ENCODE measurements at places on chromosomes 16 and 17.

- peak; percentile 92 for DNase-seq
Measured at GRCh38 chr16:19595043-19595767, 39.7 kb downstream of the VPS35L start.

- DNase-seq = no peak
Measured at GRCh38 chr16:85249418-85250146, 137.3 kb upstream of the CIBAR2 start.

DNA sequence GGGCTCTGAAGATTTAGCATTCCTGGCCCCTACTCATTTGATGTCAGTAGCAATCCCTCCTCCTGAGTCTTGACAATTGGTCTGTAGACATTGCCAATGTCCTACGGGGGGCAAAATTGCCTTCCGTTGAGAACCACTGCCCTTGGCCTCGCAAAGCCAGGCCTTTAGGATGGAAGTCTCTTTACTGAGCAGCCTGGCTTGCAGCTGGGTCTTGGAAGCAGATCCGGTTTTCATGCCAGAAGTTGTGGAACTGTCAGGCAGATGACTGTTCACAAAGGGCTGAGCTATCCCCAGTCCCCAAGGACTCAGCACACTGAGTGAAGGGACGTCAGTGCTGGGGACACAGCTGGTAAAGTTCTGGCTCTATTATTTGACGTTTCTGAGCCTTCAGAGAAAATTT is 83.2 kb downstream of the WSCD1 start:
- no peak for DNase-seq

GRCh38 chr16:31354394-31355291 is at the start of gene ITGAX:
Gene ITGAX (plus strand): TSS chr16:31355176. CDS start chr16:31355255, 79 bp downstream.
- peak; percentile 55 for DNase-seq

- DNase-seq = peak; percentile 89
Measured at GRCh38 chr17:29613352-29613837, 9.3 kb downstream of the CORO6 start.

- peak; percentile 22 for DNase-seq
Measured at GRCh38 chr17:82924812-82925211, 85.0 kb upstream of the ZNF750 start.

DNA sequence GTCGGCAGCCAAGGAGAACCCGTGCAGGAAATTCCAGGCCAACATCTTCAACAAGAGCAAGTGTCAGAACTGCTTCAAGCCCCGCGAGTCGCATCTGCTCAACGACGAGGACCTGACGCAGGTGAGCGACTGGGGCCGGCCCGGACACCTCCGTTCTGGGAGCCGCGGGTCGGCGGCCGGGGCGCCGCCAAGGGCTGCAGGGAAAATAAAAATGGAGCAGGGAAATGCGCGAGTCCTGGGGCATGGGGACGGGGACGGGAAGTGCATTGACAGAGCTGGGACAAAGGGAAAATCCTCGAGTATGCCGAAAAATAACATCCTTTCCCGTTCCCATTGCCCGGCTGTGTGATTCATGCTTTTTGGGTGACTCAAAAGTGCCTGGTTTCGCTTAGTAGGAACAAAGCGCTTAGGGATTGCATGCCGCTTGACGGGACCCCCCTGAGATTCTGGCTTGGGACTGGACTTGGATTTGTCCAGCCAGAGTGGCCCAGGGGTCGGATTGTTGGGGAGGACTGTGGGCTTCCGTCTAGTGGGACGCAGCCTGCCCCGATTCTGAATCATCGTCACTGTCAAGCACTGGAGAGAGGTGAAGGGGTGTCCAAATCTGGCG is 699 bp downstream of the MPRIP start:
- peak; percentile 61 for DNase-seq

DNA sequence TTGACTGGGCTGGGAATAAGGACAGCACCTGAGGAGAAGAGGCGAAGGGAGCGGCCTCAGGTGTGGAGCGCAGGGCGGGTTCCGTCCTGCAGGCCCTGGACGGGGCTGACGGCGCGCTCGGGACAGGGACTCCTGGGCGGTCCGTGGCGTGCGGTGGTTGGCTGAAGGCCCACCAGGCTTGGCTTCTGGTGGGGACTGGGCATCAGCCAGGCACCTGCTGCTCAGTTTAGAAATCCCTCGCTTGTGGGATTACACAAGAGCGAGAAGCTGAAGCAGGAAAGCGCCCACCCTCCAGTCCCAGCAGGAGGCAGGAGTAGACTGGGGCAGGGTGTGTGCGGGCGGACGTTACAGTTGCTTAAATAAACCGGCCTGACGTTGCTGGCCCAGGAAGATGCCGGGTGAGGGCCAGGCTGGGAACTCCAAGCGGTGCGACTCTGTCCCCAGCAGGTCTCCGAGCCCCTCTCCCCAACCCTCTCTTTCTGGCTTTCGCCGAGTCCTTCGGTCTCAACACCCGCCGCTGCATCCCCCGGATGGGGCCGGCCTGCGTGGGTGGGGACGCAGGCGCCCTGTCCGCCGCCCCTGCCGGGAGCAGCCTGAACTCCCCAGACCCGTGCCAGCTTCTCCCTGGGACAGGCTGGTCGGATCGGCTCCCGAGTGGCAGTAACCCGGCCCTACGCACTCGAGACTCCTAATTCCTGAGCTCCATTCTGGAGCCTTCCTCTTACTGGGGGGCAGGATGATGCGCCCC is 639 bp downstream of the MIF4GD start:
- peak; percentile 81 for DNase-seq

DNA sequence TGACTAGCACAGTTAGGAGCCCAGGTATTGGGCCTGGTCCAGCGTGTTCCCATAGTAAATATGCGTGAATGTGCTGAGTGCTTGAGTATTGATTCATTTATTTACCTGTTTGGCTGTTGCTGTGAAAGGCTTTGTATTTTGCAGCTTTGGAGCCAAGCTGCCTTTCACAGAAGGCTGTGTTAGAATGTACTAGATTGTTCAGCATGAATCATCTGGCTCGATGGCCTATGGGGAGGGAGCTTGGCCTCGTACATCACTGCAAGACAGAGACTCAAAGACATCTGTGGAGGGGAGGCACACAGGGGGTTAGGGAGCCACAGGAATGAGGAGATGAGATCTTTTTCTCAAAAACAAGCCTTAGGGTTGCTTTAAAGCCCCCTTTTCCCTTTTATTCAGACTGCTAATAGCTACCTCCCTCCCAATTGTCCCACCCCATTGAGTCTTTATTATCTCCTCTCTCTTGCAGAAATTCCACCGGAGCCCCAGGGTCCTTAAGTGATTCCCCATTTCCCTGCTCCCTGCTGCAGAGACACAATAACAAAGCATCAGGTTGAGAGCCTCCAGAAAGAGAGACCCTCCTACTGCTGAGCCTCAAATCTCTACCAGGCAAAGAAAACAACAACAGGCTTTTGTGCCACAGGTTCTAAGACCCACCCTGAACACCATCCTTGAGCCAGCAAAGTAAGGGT is 307.2 kb downstream of the ABCC12 start:
- DNase-seq = peak; percentile 86
